ENCODE measurements at places on chromosomes 11 and 22.

GRCh38 chr11:88151709-88152265, 23.5 kb downstream of the RAB38 start:
- DNase-seq: no peak

DNA sequence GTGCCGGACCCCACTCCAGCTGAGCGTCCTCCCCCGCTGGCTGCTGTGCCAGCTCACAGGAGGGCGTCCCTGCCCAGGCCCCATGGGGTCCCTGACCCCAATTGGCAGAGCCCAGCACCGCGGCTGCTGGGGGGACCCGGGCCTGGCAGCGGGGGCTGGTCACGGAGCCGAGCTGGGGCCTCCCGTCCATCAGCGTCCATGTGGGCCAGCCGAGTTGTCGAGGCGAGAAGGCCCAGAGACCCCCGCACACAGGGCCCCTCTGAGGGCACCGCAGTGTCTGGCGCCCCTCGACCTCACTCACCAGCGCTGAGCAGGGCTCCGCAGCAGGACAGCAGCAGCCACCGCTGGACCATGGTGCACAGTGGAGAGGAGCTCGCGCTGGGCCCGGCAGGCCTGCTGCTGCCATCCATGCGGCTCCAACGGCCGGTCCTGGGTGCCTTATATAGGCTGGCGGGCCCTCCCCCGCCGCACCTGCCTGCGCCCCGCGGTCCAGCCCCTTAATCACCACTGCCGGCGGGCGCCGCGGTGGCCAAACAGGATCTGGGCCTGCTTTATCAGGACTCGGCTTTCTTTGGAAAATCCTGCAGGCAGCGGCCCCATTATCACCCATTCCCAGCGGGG, at the start of gene MUC6:
TSS of gene MUC6 (minus strand) at position 416 of the 621 bp plus-strand sequence. CDS start at position 353, 63 bp downstream.
- no peak for DNase-seq

DNA sequence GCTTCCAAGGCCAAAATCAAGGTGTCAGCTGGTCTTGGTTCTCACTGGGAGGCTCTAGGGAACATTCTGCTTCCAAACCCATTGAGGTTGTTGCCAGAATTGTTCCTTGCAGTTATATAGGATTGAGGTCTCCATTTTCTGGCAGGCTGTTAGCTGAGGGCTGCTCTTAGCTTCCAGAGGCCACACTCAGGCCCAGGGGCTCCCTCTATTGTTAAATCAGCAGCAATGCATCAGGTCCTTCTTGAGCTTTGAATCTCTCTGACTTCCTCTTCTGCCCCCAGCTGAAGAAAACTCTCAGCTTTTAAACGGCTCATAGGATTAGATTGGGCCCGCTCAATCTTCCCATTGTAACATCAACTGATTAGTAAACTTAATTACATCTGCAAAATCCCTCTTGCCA, 39.3 kb upstream of the BSX start:
- DNase-seq: peak; percentile 39

DNA sequence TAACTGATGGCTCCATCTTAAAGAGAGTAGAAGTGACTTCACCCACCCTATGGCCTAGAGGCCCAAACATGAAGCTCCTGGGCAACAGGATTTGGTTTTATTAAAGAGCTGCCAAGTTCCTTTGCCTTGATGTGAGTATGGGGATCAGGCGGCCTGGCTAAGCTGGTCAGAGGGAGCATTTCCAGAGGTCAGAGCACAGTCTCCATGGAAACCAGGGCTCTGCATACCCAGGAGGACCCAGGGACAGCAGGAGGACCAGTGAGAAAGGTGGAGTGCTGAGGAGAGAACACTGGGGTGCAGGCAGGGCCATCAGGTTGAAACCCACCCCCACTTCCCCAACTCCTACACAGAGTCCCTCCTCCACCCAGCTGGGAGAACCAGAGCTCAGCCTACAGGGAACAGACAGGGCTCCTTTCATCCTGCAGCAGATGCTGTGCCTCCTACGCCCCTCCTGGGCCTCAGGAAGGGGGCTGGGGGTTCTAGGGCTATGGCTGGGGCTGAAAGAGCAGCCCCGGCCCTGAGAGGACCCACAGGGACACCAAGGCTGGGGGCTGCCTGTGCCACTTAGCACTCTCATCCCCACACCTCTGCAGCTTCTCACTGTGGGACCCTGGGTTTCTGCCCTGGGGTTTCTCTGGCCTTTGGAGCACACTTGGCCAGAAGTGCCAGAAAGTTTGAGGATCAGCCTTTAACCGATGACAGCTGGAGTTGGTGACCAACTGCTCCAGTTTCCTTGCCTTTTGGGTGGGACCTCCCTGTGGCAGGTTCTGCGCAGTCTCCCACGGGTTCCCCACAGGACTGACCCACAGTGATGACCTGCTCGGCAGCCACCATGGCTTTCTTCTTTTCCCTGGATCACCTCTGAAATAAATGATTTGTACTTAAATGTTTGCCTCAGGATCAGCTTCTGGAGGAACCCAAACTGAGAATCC, 13.8 kb upstream of the P2RY6 start:
- no peak for DNase-seq

DNA sequence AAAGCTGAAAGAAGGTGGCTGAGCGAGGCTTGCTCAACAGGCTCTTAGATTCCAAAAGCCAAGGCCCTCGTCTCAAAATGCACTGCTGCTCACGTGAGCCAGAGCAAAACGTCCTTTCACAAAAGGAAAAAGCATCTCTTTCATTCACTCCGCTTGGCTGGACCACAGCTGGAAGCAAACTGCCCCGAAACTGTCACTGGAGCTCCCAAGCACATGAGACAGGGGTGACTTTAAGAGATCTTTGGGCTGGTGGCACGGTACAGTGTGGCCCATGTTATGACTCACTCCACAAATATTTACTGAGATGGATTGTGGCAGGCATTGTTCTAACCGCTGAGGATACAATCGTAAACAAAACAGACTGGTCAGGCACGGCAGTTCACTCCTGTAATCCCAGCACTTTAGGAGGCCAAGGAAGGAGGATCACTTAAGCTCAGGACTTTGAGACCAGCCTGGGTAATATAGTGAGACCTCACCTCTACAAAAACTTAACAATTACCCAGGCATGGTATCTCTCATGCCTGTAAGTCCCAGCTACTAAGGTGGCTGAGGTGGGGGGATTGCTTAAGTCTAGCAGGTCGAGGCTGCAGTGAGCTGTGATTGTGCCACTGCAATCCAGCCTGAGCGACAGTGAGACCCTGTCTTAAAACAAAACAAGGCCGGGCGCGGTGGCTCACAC, 3.6 kb downstream of the PLA2G6 start:
- DNase-seq: peak; percentile 11

DNA sequence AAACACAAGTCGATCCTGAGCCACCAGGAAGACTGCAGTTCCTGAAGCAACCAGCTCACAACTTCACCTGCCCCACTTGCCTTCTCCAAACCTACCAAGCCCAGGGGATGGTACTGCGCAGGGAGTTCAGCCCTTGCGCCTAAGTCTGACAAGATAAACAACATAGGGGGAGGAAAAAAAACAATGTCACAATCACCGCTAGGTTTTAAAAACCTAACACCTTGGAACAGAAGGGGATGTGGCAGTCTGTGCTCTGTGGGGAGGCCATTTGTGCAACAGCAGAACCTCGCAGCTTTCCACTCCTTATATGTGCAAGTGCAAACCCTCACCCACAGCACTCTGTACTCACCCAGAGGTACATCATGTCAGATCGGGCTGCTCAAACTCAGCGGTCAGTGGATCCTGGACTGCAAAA, 134.2 kb downstream of the RBFOX2 start:
- peak; percentile 54 for DNase-seq

- no peak for DNase-seq
These were observed 9.0 kb upstream of the BID start for GRCh38 chr22:17783312-17783711.

GRCh38 chr11:66318600-66318970, 1.7 kb upstream of the CD248 start:
- no peak for DNase-seq

GRCh38 chr11:66844496-66845142, 1.4 kb downstream of the RCE1 start:
- no peak for DNase-seq

DNA sequence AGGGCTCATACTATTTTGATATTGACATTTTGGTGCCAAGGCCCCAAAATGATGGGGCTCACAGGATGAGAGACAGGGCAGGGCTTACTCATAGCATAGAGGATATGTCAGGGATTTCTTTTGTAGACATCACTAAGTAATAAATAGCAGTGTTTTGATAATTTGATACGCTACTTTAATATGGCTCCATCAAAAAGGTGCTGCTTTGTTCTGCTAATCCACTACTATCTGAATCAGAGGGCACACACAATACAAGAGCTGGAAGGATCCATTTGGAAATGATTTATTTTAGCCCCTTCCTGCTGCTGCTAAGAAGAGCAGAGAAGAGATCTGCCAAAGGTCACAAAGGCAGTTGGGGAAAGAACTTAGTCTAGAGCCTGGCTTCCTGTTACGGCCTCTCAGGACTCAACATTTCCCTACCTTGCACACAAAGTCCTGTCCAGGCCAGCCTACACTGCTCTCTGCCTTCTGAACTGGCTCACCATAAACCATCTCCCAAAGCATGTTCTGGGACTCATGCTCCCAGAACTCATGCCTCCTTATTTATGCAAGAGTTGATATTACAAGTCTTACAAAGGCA, 261.3 kb upstream of the ARHGAP20 start:
- no peak for DNase-seq

DNA sequence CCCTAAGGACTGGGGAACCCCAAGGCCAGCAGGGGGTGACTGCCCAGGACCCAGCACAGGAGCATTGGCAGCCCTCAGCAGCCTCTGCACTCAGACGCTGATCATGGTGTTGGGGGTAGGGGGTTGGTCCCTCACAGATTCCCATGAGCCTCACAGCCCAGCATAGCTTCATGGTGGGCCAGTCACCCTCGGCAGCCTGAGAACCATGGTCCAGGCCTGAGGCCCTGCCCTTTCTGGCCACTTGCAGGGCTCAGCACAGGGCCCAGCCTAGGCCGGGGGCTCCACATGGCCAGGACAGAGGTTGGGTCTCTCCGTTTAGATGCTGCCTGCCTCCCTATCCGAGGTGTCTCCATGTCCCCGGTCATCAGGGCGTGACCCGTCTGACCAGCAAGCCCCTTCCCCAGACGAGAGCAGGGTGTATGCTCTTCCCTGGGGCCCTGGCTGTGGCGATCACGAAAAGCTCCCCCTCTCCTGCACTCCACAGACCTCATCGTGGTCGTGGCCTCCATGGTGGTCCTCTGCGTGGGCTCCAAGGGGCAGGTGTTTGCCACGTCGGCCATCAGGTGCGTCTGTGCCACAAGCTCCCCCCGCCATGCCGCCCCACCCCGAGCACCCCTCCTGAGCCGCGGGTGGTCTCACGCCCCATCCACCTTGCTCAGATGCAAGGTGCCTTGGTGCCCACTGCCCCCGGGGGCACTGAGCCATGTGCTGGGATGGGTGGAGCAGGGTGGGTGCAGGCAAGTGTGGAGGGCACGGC, 126.2 kb downstream of the KCNQ1 start:
- no peak for DNase-seq

- no peak for DNase-seq
These were observed 17.6 kb downstream of the SLC22A12 start for GRCh38 chr11:64608636-64609035.

GRCh38 chr11:70913715-70914231, 338.6 kb downstream of the SHANK2 start:
- DNase-seq: peak; percentile 7

DNA sequence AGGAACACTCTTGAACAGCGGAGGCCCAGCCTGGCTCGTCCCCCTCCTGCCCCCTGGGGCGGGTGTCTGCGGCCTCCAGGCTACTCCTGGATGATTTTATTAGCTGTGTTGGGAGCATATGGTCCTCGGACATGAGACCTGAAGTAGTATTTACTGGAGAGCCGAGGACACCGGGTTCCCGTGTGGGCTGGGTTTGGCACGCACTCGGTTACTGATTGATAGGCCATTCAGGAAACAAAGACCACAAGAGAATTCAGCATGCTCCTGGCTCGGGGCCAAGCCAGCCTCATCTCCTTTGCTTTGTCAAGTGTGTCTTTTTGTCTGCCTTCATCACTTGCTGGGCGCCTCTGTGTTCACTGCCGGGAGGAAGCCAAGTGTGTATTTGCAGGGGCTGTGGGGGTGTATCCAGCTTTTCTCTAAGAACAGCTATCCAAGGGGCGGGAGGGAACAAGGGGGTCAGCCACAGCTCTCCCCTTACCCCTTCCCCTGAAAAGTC, 9.7 kb downstream of the FXYD2 start:
- DNase-seq: no peak

DNA sequence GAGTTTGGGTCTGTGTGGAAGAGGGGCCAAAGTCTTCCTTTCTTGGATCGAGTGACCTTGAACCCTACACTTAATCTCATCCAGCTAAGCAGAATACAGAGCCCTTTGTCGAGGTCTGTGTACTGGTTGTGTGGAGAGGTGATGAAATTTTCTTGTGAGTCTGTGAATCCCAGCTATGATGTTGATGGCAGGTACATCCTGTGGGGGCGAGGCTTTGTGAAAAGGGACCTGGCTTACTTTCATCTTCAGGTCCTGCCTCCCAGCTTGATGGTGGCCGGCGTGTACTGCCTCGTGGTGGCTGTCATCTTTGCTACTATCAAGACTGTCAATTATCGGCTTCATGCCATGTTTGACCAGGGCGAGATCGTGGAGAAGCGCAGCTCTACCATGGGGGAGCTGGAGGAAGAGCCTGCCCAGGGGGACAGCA, 1.0 kb downstream of the PCNX3 start:
- DNase-seq: no peak

DNA sequence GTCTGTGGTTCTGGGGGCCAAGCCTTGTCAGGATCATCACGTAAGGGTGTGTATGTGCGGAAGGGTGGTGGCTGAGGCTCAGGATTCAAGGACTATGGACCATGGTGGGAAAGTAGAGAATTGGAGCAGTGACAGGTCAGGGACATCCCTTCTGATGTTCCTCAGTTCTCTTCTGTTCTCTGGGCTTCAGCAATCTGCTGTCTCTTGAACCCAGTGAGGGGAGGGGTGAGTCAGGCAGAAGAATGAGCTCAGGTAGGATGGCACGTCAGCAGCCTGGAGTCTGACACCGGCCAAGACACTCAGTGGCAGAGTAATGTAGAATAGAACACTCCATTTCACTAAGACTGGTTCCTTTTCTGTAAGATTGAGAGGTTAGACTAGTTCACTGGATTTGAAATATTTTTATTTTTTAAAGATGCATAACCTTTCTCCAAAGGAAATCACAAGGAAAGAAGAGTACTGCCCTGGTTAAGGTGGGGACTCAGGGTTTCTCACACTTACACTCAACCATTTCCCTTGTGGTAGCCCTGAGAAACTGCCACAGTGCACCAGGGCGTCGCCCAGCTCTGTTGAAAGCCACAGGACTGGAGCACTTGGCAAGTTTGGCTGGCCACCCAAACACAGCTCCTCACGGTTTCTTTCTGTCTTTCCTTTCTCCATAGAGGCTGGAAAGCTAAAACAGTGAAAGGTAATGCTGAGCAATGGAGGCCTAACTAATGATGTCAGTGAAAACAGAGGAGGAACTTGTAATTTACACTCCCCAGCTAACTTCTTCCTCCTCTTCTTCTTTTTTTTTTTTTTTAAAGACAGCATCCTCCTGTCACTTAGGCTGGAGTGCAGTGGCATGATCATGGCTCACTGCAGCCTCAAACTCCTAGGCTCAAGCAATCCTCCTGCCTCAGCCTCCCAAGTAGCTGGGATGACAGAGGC, 23.1 kb upstream of the MICAL2 start:
- peak; percentile 67 for DNase-seq

Measured in G401 (cell line).